Tibial nerve (tissue), 4 donors: ENCODE measurements at places on chromosomes 2 and 18. TPM values are rescaled to one million over a fixed set of nuclear protein-coding genes. Genes with fewer than 3 reads are reported as not detected.

GRCh38 chr2:203870481-203870880 is 2.9 kb downstream of the CTLA4 start:
- DNase-seq = no peak

KYNU gene
- total RNA-seq = 3.5 TPM

- no peak for DNase-seq
These were observed 111.1 kb downstream of the CDH2 start for GRCh38 chr18:28065793-28066186.

COX5B gene
- total RNA-seq = 327 TPM

DNA sequence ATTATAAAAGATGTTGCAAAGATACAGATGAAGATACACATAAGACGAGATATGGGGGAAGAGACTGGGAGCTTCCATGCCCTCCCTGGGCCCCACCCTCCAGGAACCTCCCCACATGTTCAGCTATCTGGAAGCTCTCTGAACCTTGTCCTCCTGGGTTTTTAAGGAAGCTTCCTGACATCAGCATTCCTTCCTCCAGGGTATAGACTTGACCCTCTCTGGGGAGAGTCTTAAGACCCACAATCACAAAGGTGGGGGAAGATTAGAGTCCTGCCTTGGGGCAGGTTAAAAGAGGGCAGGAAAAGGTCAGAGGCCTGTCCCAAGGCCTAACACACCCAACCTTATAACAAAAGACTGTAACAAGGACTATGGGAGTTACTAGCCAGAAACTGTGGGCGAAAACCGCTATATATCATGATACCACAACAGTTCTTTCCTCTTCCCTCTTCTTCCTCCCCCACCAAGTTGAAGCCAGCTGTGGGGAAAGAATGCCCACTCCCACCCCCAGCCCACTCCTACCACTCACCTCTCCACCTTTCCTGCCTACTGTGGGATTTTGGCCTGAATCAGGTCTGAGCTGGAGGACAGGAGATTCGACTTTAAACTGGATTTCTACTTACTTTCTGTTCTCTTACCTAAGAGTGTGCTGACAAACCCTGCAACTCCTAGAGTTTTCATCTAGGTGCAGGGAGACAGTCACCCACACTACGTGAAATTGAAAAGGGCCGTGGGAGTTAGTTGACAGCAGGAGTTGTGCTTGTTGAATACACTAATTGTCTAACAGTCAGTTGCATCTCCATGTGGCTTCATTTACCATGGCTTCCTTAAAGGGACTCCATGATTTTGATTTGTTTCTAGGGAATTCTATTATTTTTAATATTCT is 105.0 kb downstream of the LAMA3 start:
- no peak for DNase-seq

- DNase-seq = no peak
These were observed 816 bp downstream of the CDH2 start for GRCh38 chr18:28175930-28176697.

DNA sequence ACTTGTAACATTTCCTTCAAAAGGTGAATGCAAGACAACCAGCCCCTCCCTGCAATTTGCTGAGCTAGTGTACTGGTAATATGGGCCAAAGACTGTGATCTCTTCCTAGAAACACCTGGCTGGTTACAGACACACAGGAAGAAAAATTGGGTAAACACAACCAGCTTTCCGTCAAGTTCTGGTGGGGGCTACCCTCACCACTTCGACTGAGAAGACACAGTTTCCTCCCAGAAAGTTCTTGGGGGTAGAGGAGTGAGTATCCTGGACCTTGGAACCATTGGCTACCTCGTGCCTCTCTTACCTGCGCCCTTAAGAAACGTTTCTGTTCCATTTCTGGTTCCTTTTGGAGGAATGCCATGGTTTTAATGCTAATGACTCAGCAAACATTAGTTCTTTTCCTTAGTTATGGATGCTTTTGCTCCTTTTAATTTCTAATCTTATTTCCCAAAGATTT is 120.9 kb upstream of the DLX2 start:
- no peak for DNase-seq

KRTCAP3 gene
- total RNA-seq = 3.6 TPM

DNA sequence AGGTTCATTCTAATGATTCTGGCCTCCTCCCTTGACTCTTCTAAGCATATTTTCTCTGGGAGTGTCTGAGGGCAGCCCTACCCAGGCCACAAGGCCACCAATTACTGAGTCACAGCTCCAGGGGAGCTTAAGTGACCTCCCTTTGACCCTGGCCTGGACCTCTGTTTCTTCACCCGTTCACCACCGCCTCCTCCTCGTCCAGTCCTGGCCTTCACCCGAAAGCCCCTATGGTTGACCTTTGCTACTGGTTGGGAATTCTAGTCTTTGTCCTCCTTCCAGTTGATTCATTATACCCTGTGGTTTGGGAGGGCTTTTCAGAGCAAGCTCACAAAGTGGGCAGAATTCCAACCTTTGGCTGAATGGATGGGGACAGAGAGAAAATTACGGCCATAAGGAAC is 72.6 kb downstream of the NRP2 start:
- DNase-seq = no peak

DNA sequence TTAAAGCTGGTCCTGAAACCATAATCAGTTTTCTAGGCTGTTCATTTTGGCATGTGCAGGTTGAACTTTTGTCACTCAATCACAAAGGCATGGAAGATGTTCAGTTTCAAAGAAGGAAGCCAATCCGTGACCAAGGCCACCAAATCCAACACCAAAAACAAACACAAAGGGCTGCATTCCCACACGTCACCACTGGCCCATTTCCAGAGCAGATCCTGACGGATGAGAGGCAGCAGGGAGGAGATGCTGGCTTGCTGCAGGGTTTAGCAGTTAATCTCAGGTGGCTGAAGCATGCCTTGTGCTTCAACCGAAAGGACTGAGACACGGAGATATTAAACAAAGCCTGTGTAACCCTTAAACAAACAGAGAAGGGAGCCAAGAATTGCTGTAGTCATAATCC is 191.9 kb upstream of the CTAGE1 start:
- DNase-seq = peak; percentile 31

ALK gene
- 0.39 TPM for total RNA-seq

DNA sequence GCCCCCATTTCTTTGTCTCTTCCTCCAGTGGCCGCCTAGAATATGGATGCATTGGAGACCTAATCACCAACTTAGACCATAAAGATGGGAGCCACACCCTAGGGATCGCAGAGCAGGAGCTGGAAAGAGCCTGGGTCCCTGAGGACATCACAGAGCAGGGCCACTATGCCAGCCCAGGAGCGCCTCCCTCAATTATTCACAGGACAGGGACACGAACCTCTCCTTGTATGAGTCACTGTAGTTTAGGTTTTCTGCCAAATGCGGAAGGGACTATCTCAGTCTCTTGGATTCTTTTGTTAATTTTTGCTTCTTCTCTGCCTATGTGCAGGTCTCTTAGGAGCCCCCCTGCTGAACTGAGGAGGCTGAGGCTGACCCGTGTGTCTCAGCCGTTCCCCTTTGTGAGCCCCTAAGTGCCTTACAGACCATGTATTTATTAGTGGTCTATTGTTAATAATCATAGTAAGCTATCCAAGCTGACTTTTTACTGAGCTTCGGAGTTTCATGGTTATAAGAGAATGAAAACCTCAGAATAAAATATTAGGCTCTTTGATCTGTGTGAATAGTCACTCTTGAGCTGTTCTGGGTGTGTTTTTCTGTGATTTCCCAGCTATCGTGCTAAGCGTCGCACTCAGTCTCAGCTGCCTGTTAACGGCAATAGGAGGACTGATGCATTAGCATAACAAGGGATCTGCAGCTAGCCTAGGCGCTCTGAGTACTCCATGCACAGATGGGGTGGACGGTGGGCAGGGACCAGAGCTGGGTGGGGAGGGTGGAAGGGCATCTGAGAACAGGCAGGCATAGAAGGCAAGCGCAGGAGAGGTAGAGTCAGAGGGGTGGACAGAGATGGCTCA is 12.7 kb upstream of the PTPN4 start:
- DNase-seq = no peak

WDPCP gene
- 14.4 TPM for total RNA-seq

DNA sequence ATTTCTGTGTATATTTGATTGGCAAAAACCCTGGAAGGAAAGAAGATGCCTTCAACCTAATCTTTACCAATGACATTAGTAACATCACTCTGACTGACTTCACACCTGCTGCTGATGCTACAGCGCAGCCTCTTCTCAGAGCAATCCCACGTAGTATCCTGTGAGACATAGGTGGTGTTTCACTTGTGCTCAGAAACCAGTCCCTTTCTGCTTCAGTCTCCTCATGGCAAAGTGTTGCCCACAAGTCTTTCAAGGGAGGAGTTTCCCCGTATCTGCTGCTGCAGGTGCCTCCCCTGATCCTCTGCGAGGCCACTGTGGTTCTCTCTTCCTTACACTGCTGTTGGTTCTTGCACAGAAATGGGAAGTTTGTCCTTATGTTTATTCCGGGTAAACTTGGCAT is 433.2 kb upstream of the TNP1 start:
- DNase-seq = no peak

GREB1L gene
- total RNA-seq = 7.0 TPM

DNA sequence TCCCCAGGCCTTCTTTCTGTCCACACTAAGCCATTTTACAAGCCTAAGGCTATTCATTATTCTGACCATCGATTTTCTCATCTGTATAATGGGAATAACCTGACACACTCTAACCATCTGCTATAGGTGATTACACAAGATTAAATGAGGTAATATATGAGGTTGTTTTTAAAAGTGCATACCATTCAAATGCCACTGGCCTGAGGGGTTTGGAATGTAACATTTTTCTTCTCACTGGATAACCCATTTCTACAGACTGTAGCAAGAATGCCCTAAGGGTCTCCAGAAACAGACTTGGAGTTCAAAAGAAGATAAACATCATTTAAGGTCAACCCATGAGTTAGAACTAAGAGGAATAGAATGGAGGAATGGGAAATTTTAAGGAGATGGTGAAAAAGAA is 111.7 kb upstream of the SETBP1 start:
- DNase-seq = no peak

DNA sequence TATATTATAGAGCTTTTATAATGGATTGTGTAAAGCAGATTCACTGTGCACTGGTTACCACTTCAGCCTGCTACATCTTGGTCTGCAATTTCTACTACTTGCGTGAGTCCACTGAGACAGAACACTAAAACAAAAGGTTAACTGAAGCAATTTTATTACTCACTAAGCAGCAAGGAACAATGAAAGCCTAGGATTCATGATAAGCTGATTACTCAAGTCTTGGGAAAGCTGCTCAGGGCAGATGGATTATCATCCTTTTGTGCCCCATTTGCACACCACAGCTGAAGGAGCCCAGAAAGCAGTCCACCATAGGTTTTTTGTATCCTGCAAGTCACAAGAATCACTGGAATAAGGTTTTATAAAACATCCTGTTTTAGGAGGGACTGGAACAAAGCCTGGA is 1215.2 kb upstream of the TMEFF2 start:
- DNase-seq = no peak

DNA sequence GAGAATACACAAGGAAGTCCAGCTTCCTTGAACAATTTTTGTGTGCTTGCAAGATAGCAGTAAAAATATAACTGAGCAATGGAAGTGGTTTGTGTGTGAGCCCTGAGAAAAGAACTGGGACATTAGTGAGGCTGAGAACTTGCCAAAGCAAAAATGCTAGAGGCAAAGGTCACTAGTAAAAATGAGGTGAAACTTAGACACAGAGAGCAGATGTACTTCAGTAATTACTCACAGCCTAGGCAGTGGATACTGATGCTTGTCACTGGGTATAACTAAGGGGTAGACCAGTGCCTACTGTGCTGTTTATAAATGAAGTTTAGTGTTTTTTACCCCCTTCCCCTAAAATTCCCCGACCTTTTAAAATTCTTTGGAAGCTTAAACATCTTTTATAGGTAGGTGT is 450.1 kb downstream of the LPIN1 start:
- no peak for DNase-seq

DNA sequence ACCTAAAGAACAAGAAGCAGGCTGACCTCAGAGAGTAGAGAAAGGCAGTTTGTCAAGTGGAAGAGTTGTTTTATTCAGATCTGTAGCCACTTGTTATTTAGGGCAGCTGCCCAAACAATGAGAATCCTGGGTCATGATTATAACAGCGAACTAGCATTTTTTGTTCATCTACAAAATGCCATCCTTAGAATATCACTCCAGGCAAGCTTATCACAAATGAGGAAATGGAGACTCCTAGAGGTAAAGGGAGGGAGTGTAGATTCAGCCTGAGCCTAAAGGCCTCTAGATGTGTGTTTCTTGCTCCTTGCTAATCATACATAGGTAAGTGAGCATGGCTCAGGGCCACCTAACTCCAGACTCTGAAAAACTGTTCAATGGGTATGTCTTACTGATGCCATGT is 126.1 kb downstream of the HNMT start:
- no peak for DNase-seq
